ENCODE measurements at places on chromosomes 2 and 18. TPM values are rescaled to one million over a fixed set of nuclear protein-coding genes. Genes with fewer than 3 reads are reported as not detected.

The TMEM163 gene
- total RNA-seq: 1.5 TPM

The SKOR2 gene
- total RNA-seq: not detected

The AQP12B gene
- not detected for total RNA-seq

The SERPINB3 gene
- not detected for total RNA-seq

The CCDC102B gene
- 5.3 TPM for total RNA-seq

The RIT2 gene
- not detected for total RNA-seq

The CYS1 gene
- total RNA-seq: 2.4 TPM

The ERBB4 gene
- 18.4 TPM for total RNA-seq

The CTLA4 gene
- 1.8 TPM for total RNA-seq

The MDH1B gene
- 4.7 TPM for total RNA-seq

The DYTN gene
- total RNA-seq: not detected

The RALB gene
- total RNA-seq: 36.1 TPM

The SKA1 gene
- total RNA-seq: 0.48 TPM

Measured in breast epithelium (tissue), 4 donors.